ENCODE measurements at places on chromosomes 2 and 18.
A peak's percentile ranks its signal among the peaks of the same experiment; 100 is the strongest.

- no peak for DNase-seq
Measured at GRCh38 chr2:140718999-140719398, 1411.8 kb downstream of the LRP1B start.

- no peak for DNase-seq
Measured at GRCh38 chr2:134610871-134611270, 107.9 kb downstream of the TMEM163 start.

GRCh38 chr2:23637011-23637778 is 252.2 kb downstream of the KLHL29 start:
- DNase-seq: no peak

DNA sequence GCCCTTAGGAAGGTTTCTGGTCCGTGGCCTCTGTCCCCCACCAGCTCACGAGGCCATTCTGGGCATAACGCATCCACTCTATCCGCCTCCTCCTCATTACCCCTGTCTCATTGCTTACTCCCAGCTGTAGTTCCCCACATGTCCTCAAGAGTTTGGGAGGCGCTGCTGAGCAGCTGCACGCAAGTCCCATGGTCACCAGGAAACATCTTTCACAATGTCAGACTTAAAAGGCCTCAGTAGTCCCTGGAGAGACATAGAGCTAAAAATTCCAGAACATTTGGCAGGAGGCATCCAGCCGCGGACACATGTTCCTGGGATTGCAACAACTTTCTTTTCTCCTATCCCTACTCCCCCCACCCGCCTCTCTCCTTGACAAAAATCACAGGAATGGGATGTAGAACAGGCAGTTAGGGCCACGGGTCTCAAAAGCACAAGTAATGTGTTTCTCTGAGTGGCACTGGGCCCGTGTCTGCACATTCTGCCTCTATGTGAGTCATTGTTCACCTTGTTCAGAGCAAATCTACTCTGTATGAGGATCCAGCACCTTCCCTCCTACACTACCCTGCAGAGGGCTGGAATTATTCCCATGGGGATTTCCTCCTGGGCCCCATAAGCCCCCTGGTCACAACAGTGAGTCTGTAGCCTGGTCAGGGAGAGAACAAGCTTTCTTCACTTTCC is 8.1 kb downstream of the LBH start:
- peak; percentile 47 for DNase-seq

- no peak for DNase-seq
Measured at GRCh38 chr2:232860593-232861241, 9.3 kb upstream of the SNORC start.

DNA sequence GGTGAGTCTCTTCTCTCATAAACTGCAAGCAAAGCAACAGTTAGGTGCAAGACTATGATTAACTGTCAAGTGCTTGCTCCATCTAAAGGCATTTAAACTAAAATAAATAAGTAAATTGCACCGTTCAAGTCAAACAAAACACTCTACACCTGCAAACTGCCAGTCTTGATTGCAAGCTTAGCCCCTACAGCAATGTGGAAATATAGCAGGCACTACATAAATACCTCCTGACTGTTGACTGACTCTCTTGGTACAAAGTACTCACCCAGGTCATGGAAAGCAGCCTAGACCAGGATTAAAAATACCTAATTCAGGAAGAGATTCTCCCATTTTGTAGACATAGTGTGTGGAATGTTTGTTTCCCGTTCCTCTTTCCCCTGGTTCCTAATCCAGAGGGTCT is 176.6 kb upstream of the KLHL29 start:
- no peak for DNase-seq

DNA sequence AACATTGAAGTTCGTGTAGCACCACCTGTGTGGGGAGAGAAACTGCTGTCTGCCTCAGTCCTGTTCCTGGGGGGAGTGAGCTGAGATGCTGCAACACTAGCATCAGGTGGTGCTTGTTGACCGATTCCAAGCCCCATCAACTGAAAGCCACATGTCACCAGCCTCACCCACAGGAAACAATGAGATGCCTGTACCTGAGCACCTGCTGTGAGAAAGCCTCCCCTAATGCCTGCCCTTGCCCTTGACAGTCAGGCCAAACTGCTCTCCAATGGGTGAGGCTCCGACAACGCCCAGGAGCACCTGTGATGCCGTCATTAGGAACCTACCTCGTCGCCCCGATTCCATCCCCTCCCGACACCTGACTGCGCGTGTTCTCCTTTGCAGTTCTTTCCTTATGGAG is 104.6 kb downstream of the SMC6 start:
- no peak for DNase-seq

DNA sequence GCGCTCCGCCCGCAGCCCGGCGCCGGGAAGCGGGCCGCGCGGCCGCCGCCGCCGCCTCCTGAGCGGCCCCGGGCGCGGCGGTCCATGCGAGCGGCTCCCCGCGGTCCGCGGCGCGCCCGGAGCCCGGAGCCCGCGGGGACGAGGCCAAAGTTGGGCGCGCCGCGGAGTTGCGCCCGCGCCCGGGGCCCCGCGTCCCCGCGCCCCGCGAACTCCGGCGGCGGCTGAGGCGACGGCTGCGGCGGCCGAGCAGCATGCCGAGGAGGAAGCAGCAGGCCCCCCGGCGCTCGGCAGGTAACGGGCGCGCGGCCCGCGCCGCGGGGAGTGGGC is 992 bp downstream of the TSHZ1 start:
- DNase-seq: no peak

GRCh38 chr2:187978356-187978755 is 313.3 kb upstream of the GULP1 start:
- no peak for DNase-seq

DNA sequence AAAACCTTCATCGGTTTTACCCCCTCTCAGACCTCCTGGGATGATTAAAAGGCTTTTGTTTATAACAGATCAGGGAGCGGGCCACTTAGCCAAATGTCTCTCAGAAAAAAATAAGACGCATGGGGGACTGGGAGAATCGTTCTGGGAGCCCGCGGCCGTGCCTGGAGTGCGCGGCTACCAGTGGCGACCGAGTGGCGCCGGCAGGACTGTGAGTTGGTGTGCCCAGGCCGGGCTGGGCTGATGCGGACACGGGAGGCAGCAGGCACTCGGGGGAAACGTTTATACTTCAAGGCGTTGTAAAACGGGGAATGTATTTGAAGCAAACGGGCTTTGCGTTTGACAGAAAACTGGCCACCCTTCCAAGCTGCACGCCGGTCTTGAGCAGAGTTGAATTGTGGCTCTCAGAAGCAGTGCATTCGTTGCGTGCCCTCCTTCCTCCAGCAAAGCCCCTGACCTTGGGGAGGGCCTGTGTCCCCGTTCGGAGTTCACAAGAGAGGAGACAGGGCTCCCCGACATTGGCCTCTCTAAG is 4.7 kb upstream of the HOXD10 start:
- DNase-seq: no peak

- no peak for DNase-seq
Measured at GRCh38 chr18:12242658-12243260, 11.4 kb upstream of the CIDEA start.

DNA sequence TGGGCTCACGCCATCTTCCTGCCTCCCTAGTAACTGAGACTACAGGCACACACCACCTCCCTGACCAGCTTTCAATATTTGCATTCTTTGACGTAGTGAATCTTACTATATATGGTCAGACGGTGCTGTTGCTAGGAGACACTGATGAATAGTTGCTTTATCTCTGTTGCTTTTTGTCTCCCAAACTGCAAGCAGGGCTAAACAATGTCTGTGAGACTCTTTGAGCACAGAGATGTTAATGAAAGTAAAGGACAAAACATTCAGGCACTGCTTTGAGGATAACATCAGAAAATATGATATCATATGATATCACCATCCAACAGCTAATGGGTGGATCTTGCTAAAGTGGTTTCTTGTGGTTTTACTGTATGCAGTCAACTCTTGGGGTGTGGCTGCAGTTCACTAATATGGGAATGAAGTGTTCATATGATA is 43.0 kb downstream of the EMILIN2 start:
- no peak for DNase-seq

- DNase-seq: no peak
Measured at GRCh38 chr2:41972179-41972578, 75.6 kb upstream of the PKDCC start.

DNA sequence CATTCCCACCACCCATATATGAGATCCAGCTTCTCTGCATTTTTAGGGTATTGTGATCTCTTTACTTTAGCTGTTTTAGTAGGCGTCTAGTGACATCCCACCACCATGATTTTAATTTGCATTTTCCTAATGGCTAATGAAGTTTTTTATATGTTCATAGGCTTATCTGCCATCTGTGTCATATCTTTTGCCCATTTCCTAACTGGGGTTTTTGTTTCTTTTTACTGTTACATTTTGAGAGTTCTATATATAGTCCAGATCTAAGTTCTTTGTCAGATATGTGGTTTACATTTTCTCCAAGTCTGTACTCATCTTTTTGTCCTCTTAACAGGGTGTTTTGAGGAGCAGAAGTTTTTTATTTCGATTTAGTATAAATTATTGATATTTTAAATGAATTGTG is 39.6 kb downstream of the PTPN2 start:
- DNase-seq: no peak

GRCh38 chr2:239130041-239130440 is 270.8 kb downstream of the HDAC4 start:
- no peak for DNase-seq

- no peak for DNase-seq
Measured at GRCh38 chr2:10591207-10591606, 98.6 kb downstream of the NOL10 start.

DNA sequence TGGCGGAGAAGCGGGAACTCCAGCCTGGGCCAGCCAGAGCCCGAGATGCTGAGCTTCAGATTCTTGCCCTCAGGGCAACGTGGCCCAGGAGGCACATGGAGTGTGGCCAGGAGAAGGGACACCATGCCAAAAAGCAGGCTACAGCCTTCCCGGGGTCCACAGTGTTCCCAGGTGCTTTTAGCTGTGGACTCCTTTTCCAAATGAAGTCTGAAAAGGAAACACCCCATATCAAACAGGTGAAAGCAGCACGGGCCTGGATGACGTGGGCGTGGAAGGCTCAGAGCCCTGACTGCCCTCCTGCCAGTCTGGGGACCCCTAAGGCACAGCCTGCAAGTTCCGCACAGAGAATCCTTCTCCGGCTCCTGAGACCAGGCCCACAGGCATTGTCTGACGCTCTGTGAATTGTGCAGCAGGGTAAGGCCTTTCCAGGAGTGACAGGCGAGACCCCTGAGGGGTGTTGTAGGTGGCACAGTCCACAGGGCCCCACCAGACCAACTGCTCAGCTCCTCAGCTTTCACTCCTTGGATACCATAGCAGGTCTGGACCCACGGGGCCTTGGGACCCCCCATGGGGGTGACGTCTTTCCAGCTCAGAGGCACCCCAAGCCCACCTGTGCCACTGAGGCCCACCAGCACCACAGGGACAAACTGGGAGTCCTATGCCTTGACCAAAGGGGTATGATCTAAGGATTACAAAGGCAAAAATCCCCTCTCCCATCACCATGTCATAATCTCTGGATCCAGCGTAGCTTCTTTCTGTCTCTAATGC is 69.6 kb upstream of the RAB6C start:
- DNase-seq: no peak

DNA sequence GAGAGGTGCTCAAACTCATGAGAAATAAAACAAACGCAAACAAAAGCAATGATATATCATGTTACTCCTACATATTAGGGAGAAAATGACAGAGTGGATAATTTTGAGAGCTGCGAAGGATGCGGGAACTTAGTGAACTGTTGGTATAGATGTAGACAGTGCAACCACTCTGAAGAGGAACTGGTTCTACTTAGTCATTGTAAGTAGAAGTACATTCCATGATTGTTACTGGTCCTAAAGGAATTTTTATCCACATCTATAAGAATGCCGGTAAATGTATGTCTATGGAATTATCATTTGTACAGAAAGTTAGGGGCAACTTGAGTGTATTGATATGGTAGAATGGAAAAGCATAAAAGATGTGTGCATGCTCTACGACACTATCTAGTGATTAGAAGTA is 1238.4 kb downstream of the LRP1B start:
- no peak for DNase-seq

- DNase-seq: no peak
Measured at GRCh38 chr2:215002500-215002899, 135.9 kb downstream of the ABCA12 start.

- no peak for DNase-seq
Measured at GRCh38 chr2:41735476-41735875, 312.3 kb upstream of the PKDCC start.

GRCh38 chr2:132503701-132504100 is 87.1 kb downstream of the GPR39 start:
- DNase-seq: no peak

DNA sequence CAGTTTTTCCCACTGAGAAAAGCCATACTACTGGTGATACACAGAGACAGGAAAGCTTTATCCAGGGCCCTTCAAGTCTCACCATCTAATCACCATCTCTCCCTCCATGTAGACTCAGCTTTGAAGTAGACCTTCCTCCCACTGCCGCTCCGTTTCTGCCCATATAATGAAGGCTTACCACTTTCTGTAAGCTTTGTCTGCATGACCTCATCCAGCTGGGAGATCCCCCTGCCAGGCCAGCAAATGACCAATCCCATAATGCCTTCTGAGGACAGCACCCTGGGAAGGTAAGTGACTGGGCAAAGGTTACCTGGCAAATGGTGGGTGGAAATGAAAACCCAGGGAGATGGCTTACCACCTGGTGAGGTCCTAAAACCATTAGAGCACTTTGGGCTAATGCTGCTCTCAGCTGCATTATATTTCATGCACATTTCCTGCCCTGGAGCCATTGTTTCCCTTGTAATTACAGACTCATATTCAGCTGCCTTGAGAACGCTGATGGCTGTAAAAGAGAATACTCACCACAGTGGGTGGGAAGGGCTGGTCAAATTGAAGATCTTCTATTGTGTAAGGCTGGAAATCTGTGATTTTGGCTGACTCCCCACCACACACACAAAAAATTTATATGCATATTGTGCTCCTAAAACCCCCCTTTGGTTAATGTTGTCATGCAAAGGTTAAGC is 350.7 kb upstream of the SYT4 start:
- DNase-seq: no peak

- DNase-seq: no peak
Measured at GRCh38 chr2:106183101-106183696, 10.9 kb downstream of the UXS1 start.

DNA sequence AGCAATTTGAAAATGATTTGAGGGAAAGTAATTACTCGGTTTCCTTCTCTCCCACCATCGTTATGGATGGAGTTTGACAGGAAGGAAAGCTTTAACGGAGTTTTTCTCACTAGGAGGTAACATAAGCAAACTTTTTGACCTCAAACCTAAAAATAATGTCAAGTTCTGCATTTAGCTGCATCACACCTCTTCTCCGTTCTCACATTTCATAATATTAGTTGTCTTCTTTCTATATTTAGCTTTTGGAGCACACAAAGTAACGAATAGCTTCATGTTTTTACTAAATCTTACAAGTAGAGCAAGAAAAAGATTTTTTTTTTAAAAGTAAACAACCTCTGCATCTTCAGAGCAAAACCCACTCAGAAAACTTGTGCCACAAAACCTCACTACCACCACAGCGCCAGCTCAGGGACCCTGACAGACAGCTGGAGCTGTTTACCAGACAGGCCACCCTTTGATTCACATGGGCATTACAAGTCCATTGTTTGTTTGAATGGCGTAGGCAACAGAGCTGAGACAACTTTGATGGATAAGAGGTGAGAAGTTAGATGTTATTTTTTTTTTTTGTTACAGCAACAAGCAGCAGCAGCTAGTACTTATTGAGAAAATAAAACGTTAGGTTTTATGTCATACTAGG is 21.9 kb upstream of the ICOS start:
- no peak for DNase-seq

Data from stimulated activated CD8-positive, alpha-beta memory T cell treated with anti-CD3 and anti-CD28 coated beads, Interleukin-7, amount 100 ng/mL, for 4 hours (primary cell).